ENCODE measurements at places on chromosomes 4 and X.
A peak's percentile ranks its signal among the peaks of the same experiment; 100 is the strongest.

GRCh38 chr4:26141911-26142638 lies 178.7 kb upstream of the RBPJ start:
- no peak for DNase-seq

DNA sequence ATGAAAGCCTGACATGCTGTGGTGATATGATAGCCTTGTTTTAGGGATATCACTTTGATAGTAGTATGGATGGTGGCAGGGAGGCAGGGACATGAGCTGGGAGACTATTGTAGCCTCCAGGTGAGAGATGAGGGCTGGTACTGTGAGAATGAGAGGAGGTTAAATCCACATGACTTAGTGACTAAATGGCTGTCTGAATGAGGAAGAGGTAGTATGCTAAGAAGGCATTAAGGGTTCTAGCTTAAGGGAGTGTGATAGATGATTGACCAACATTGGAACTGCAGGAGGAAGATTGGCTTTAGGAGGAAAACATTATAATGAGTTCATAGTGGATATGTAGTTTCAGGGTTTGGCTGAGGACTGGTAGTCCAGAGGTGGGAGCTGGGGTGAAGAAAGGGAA lies 195.0 kb upstream of the ANK2 start:
- DNase-seq: no peak

DNA sequence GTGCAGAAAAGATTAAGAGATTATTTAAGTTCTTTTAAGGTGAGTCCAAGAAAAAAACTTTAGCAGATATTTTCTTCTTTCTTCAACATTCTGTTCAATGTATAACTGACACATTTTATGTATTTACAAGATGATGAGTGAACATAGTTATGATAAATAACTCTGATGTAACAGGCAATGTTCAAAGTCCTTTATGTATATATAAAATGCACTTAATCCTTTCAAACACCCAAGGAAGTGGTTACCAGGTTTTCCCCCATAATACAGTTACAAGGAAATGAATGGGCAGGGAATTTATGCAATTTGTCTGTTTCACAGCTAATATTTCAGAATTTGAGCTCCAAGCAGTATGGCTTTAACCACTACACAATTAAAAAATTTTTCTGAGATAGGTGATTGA lies 8.2 kb downstream of the CXCL3 start:
- no peak for DNase-seq

GRCh38 chrX:13994104-13994503 lies 35.6 kb downstream of the GEMIN8 start:
- no peak for DNase-seq

- no peak for DNase-seq
Measured at GRCh38 chr4:5912614-5913019, 19.7 kb upstream of the CRMP1 start.

- no peak for DNase-seq
Measured at GRCh38 chr4:15428611-15429010, 778 bp downstream of the C1QTNF7 start.

GRCh38 chrX:106611679-106612392 lies at the start of gene RADX:
Gene RADX, plus strand, starts transcription at chrX:106611978. Its CDS starts 103 bp downstream, at chrX:106612081.
- peak; percentile 92 for DNase-seq

DNA sequence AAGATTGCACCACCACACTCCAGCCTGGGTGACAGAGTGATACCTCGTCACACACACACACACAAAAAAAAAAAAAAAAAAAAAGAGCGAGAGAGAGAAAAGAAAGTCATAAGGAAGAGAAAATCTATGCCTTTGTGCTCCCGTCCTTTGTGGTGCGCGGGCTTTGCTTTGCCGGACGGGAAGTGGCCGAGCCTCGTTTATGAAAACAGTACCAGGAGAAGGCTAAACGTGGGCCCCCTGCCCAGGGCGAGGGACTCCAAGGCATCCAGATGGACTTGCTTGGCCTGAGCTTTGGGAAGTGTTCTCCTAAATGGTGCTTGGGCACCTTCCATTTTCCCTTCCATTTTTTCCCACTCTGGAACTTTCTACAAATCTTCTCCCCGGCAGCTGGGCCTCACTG lies 109.3 kb upstream of the LRPAP1 start:
- no peak for DNase-seq

DNA sequence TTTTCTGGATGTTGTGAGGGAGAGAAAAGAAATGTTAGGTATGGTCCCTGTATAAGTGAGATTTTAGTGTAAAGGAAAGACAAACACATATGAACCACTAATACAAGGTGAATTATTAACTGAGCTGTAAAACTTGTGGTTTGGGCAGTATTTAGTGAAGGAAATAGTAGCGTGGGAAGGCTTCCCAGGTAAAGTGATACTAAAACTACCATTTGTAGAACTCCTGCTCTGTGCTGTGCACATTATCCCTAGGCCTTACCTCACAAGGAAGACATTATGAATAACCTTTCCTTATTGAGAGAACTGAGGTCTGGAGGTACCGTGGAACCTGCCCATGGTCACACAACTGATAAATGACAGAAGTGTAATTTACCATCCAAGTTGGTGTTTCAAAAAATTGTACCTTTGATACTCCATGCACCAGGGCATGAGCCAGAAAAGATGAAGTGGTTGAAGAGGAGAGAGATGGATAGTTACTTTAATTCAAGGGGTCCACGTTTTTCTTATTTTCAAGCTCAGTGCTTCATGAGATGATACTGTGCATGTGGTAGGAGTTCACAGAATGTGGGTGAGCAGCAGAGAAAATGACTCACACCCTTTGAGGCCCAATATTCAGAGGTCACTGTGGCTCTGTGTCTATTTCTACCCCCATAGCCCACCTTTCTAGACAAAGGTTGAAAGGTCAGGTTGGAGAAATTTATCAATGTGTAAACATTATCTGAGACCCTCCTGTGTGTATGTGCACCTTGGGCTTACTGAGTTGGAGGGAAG lies 2.6 kb upstream of the VSIG4 start:
- DNase-seq: no peak

GRCh38 chr4:2385516-2385915 lies 32.9 kb downstream of the ZFYVE28 start:
- DNase-seq: no peak

DNA sequence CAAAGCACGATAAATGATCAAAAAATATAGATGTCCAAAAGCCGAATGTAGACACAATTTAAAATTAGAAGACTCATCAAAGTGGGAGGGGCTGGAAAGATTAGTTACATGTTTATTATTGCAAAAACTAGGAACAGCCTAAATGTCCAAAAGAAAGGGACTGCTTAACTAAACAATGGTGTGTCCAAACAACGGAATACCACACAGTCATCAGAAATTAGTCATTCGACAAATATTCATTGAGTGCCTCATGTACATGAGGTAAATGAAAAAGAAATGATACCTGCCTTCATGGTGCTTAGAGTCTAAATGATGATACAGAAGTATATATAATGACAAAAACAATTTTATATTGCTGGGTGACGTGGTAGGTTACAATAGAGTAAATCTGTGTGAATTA lies 139.7 kb downstream of the MAML3 start:
- DNase-seq: no peak

DNA sequence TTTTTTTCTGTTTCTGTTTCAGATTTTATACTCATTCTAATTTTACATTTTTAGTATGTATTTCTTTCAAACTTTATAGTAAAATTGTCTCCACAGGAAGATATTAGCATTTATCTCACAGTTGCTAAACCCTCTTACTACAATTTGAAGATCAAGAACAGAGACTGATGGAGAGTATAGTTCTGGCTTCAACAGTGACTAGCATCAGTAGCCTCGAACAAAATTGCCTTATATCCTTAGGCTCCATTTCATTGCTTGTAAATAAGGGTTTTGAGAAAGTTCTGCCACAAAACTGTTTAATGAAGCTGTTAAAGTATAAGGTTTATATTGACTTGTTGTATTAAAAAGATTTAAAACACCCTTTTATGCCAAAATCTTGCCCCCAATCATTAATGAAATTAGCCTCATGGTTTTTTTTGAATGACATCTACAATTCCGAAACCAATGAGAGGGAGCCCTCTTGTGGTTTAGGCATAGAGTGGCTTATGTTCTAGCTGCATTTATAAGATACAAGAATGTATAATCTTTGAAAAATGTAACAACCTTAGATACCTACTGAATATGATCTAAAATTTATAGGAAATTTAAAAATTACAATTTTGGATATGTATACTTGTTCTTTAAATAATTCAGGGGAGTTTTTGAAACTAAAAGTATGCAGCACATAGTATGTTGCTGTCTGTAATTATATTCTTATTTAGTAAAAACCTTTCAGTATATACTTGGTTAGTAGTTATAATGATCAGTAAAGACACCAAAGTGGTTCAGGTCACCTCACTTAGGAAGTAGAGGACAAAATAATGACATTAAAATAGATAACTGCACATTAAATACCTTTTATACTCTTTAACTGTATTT lies 109.8 kb upstream of the HPGD start:
- DNase-seq: peak; percentile 78

GRCh38 chrX:10555846-10556245 lies 64.5 kb downstream of the MID1 start:
- DNase-seq: no peak

DNA sequence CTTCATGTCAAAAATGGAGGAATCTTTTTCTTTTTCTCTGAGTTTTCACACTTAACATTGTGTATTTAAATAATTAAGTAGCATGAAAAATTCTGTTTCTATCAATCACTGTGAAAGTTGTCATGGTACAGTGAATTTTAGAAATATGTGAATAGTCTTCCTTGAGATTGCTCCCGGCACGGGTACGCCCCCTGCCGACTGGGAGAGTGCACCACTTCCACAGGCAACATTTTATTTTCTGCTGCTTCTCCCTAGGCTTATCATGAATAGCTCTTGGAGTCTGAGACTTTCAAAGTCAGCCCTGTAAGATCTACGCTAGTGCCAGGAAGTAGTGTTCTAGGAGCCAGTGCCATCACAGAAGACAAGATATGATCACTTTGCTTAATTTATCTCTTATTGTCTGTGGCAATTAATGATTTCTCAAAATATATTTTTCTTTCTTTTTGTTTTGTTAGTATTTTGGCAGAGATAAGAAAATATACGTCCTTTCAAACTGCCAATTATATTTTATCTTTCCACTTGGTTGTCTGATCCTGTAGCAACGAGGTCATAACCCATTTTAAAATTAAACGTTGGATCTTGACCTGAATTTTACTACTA lies 763.8 kb upstream of the AADAT start:
- peak; percentile 78 for DNase-seq

DNA sequence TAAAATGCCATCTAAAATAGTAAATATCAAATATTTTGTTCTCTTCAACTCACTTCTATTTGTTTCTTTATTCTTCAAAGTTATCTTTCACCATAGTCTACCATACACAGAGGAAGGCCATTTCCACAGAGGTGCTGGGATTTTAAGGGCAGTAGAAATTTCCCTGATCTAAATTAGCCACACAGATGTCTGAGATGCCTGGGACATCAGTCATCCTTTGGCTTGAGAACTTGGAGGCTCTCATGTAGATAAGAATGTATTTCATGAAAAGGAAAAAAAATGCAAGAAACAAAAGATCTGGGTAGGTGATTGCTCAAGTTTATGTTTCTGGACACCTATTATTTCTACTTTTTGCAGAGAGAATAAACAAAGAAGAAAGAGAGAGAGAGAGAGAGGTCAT lies 1008.2 kb downstream of the NLGN4X start:
- DNase-seq: no peak

DNA sequence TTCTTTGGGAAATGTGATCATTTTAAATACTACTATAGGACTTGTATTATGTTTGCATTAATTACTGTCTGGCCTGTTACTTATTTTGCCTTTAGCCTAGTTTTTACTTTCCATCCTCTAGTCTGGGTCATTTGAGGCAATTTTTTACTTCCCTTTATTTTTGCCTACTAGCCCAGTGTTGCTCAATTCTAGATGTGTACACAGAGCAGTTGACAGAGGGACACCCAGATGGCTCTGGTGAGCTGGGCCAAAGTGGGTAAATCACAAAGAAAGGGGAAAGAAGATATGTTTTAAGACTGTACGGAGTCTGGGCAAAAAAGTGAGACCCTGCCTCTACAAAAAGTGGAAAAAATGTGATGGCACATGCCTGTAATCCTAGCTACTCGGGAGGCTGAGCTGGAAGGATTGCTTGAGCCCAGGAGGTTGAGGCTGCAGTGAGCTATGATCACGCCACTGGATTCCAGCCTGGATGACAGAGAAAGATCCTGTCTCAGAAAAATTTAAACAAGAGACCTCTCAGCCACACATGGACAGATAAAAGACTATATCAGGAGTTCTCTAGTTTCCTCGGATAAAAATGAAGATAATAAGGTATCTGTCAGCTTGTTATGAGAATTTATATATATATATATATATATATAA lies 35.7 kb downstream of the APOO start:
- no peak for DNase-seq

DNA sequence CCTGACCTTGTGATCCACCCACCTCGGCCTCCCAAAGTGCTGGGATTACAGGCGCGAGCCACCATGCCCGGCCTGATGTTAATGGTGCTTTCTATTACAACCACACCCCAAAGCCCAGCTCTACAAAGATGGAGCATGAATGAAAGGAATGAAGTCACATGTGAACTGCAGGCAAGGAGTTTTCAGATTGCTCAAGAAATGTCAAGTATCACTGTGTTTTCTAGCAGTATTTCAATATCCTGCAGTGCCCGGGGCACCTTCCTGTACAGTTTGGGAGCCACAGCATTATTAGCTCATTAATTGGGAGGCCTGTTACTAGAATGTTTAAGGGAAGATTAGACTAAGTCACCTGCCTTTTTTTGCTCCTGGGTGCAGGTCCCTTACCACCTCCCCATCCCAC lies 40.1 kb downstream of the PRIMPOL start:
- no peak for DNase-seq

GRCh38 chr4:2831611-2832308 lies 11.9 kb upstream of the ADD1 start:
- DNase-seq: no peak

DNA sequence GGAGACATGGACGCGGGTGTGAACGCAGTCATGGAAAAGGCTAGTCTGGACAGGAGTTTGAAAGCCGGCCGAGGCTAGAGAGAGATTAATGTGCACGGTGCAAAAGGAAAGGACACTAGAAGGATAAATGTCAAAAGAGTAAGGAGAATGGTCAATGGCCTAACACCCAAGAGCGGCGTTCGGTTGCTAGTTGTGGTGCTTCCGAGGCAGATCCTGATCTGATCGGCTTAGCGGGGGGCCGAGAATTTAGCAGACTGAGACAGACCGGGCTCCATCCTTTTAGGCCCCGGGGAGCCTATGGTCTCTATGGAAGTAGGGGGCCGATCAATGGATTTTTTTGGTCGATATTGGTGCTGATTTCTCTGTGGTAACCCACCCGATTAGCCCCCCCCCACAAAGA lies 6.9 kb downstream of the GAGE10 start:
- no peak for DNase-seq

DNA sequence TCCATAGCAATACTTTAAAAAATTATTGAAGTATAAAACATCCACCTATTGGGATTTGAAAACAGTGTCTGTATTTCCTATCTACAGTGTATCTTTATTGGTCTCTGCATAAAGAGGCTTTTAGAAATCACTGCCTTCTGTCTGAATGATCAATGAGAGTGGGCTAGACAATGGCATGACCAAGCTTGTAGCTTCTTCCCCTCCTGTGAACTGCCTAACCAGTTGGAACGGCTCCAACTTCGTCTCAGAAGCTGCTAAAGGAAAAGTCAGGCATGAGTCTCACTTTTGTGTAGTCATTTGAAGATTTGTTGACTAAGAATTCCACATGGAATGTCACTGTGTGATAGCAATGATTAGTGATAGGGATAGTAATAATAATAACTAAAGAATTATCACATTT lies 64.2 kb downstream of the INTS12 start:
- DNase-seq: peak; percentile 22

GRCh38 chr4:170758988-170759387 lies 669.2 kb upstream of the AADAT start:
- DNase-seq: no peak

All from SK-MEL-5 (cell line).